HepG2 (cell line): ENCODE measurements at places on chromosomes 1 and 21.

- DNase-seq: no peak
Observed at GRCh38 chr1:186476264-186477040, 15.5 kb upstream of the PDC start.

DNA sequence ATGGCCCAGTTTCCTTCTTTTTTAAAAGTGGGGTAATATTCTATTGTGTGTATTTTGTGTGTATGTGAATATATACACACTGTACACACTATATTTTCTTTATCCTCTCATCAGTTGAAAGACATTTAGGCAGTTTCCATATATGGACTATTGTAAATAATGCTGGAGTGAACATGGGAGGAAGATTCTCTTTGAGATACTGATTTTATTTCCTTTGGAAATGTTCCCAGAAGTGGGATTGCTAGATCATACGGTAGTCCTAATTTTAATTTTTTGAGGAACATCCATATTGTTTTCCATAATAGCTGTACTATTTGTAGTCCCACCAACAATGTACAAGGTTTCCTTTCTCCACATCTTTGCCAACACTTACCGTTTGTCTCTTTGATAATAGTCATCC is 51.0 kb downstream of the F3 start:
- no peak for DNase-seq

DNA sequence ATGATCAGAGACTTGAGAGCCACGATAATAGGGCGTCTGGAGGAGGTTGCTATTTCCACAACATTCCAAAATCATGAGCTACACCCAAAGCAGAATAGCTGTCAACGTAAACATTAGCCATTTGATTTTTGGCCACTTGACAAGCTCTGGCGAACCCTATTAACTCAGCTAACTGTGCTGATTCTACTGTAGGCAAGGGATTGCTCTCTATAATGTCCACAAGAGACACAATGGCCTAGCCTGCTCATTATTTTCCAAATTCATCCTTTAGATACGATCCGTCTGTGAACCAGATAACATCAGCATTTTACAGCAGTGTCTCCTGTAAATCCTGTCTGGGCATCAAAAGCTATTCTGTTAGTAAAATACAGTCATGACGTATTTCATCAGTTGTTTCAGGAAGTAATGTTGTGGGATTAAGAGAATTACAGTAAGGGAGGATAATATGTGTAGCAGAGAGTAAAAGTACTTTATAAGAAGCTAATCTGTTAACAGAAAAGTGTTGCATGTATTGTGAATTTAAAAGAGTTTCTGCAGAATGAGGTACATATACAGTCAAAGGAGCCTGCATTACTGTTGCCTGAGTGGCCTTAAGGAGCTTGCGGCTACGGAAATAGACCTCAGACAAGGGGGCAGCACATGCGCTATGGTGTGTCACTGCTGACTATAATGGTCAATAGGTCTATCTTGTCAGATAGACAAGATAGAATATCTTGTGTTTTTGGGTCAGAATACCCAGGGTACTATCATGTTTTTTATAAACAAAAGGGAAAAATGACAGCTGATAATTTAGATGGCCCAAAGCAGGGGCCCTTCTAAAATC is 44.9 kb upstream of the TINAGL1 start:
- DNase-seq: no peak

DNA sequence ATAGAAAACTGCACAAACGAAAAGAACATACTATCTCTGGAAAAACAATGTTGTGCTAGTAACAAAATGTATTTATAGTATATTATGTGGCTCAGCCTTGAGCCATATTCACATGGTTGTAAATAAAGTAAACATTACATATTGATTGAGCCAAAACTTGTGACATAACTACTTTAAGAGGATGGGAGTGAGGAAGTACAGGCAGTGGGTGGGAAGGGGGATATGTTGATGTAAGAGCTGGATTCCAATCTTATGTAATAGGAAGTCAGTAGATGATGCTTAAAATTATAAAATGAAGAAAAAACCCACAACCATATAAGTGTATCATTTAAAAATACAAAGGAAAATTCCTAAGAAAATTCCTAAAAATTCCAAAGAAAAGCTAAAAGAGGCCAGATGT is 42.7 kb downstream of the RHOU start:
- DNase-seq: no peak

GRCh38 chr1:94383966-94384408 is 34.2 kb upstream of the ABCD3 start:
- DNase-seq: peak; percentile 99

- DNase-seq: no peak
Observed at GRCh38 chr1:159142391-159142663, 29.1 kb upstream of the CADM3 start.

- DNase-seq: no peak
Observed at GRCh38 chr1:220876511-220877376, 2.5 kb upstream of the HLX start.

- DNase-seq: no peak
Observed at GRCh38 chr1:100213141-100213540, 35.1 kb upstream of the LRRC39 start.

DNA sequence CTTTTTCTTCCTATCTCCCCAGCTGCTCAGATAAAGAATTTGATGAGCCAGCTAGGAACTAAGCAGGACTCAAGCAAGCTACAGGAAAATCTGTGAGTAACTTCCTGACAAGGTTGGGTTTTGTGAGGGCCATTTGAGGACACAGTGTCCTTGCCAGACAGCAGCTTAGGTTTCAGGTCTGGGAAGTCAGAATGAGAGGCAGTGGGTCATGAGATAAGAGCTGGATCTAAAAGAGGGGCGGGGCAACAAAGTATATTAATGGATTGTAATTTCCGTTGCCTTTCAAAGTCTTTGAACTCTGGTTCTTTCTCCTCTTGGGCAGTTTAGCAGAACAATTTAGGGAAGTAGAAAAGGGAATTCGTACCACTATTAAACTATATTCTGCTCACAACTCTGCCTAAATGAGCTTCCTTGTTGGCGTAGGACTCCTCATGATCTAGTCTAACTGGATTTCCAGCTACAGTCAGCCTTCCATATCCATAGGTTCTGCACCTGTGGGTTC is 16.6 kb downstream of the STX12 start:
- DNase-seq: no peak

GRCh38 chr1:181206513-181206912 is 118.0 kb downstream of the IER5 start:
- DNase-seq: no peak

GRCh38 chr1:33872275-33872674 is 8.4 kb downstream of the HMGB4 start:
- no peak for DNase-seq

GRCh38 chr1:5990913-5991312 is 1.3 kb downstream of the NPHP4 start:
- DNase-seq: no peak

GRCh38 chr1:47931395-47931794 is 65.8 kb downstream of the TRABD2B start:
- peak; percentile 71 for DNase-seq

DNA sequence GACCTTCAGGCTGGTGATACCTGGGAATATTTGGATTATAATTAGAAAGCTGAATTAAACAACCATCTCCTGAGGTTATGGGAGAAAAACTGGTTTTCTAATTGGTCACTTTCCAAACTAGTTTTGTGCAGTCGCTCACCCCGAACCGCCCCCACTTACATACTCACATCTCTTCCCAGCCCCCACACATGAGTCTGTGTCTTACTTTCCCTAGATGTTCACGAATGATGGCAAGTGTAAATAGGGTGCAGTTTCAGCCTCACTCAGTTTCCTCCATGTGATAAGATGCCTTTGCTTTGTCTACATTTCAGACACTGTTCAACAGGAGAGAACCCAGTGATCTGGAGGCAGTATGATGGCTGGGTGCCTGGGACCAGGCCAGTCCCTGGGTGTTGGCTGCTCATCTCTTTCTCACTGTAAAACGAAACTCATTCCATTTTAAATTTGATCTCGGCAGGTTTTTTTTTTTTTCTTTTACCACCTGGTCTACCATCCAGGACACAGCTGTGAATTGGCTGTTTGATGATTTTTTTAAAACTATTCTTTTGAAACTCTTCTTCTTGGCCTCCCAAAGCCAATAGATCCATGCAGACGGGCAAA is 164.3 kb upstream of the RAB4A start:
- DNase-seq: no peak
